ENCODE measurements at places on chromosomes 6 and 20.

DNA sequence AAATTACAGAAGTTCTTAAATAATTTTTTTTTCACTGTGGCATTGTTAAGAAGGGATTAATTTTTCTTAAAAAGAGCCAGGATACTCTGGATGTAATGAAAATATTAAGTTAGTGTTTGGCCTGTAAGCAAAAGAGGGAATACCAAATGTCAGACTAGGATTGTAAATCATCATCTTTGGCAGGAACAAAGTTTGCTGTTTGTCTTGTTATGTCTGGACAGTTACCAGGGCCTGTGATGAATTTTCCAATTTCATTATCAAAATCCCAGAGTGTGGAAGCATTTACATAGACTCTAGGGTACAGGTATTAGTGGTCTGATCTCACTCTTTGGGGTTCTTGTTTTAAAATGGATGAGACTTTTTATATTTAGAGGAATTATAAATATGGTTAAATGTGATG, 26.1 kb downstream of the CEP57L1 start:
- no peak for DNase-seq

- DNase-seq, result no peak
Measured at GRCh38 chr6:92791403-92791802, 628.0 kb downstream of the EPHA7 start.

- DNase-seq, result no peak
Measured at GRCh38 chr6:168428052-168428826, 12.7 kb upstream of the SMOC2 start.

DNA sequence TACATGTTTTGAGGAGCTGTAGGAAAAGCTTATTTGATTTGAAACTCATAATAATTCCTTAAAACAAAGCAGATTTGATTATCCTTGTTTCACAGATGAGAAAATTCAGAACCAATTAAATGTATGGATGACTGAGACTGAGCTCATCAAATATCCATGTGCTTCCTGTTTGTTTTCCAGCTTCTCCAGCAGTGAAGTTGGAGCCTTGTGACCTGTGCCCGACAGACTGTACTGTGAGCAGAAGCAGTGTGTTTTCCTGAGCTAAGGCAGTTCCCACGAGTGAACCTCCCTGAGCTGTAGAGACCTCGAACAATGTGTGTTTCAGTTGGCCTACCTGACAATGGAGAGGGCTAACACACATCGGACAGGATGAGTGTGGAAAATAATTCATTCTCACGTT, 599.5 kb upstream of the NRSN1 start:
- no peak for DNase-seq

- no peak for DNase-seq
Measured at GRCh38 chr20:61166324-61166723, 85.7 kb upstream of the CDH4 start.

DNA sequence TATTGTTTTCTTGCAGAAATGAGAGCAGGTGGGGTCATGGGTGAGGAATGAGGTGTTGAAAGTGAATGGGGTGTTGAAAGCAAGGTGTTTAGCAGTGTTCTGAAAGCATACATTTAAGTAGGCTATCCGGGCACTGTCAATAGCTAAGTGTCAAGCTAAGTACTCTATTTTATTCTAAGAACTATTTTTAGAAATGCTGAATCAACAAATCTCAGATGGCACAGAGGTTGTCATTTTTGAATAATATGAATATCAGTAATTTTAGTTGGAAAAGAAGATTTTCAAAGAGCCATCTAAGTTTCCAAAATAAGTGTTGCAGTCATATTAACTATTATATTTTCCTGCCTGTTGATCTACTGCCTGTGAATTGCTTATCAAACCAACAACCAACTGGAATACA, 21.7 kb upstream of the SLC17A3 start:
- DNase-seq, result no peak

- DNase-seq, result no peak
Measured at GRCh38 chr6:17454316-17455005, 61.1 kb downstream of the CAP2 start.

GRCh38 chr6:11810039-11810541, 31.5 kb upstream of the ADTRP start:
- DNase-seq, result no peak

- no peak for DNase-seq
Measured at GRCh38 chr20:39268491-39268951, 306.4 kb downstream of the DHX35 start.

DNA sequence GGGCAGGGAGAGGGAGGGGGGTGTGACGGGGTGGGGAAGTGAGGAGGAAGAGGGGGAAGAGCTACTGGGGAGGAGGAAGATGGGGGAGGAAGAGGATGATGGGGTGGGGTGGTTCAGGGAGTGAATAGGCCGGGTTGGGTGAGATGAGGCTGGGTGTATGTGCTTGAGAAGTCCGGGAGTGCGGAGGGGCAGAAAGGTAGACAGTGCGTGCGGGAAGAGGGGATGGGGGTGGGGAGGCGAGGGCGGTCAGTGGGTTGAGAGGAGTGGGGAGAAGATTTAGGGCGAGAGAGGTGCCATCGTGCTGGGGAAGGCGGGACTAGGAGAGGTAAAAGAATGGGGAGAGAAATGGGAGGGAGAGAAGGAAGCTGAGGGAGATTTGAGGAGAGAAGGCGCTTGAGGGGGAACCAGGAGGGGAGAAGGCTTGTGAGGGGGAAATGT, 30.9 kb upstream of the NOTCH4 start:
- DNase-seq, result no peak
